ENCODE measurements at places on chromosomes 12 and 14.

DNA sequence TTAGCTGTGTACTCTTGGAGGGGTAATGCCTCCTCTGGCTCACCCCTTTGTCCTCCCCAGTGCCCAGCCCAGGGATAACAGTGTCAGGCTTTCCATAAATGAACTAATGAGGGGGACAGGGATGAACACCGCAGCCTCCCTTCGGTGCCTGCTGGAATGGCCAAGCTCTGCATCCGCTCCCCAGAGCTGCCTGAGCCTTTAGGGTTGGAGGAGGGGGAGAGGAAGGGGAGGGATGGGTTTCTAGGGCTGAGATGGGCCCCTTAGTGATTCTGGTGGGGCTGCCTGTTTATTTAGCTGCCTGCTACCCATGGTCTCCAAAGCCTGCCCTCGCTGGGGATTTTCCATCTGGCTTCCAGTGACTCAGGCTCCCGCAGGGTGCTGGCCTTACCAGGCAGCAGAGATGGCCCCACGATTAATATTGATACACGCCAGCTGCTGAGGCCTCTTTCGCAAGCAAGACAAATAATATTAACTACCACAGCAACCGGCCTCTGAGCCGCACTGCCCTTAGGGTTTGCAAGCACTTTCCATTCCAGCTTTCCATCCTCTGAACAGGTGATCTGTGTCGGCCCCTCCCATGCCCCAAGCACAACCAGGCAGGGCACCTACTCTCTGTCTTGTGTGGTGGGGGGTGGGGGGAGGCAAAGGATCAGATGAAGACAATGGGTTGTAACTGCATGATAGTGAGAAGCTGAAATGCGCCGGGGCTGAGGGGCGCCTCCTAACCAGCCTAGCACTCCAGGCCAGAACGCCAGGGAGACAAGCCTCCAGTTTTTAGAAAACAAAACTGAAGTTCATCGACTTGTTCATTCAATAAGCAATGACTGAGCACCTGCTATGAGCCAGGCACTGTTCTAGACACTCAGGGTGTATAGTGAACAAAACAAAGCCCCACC, 56.7 kb downstream of the C14orf132 start:
- DNase-seq, result peak; percentile 87

DNA sequence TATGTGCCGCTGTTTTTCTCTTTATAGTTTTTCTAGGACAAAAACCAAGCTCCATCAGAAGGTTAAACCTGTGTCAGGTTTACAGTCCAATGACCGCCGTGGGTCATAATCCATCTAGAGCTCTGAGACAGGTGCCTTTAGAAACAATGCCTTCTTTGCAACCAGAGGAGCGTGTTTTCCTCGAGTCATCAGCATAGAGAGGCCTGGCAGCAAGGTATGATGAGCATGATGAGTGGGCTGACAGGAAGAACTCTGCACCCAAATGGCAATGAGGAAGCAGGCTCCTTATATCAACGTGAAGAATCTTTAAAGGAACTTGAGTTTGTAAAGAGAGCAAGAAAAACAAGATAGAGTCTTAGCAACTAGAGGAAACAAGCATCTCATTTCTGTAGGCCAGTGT, 60.5 kb upstream of the NUDT4 start:
- peak; percentile 24 for DNase-seq

GRCh38 chr14:55120571-55121495, 8.2 kb upstream of the LGALS3 start:
- peak; percentile 71 for DNase-seq

DNA sequence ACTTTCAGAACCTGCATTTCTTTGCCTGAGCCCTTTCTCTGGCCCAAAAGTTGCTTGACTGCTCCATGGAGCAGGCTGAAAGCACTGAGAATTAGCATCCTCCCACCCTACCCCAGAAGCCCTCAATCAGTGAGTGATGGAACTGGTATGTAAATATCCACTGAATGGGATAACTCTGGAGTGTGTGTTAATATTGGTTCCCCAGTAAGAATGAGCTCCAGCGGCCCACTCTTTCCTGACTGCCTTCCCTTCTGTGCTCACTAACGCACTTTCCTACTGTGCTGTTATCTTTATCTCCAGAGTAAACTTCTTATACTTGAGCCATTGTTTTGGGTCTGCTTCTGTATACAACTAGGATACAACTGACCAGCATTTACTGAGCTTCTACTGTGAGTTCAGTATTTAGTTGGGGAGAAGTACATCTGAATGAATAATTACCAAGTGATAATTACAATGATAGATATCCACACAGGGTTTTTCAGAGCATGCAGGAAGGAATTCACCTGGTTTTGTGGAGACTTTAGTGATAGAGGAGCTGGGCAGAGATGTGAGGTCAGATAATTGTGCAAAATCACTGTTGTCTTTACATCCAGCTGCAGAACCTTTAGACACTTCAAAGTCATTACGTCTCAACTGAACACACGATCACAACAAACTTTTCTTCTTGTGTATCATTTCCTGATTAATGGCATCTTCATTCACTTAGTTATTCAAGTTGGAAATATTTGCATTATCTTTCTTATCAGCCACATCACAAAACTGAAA, 149.2 kb upstream of the BTG1 start:
- DNase-seq, result peak; percentile 25

- DNase-seq, result peak; percentile 79
These were observed at the start of gene COQ5 for GRCh38 chr12:120528861-120529525. COQ5 (minus strand) TSS chr12:120529158; CDS start chr12:120529141, 17 bp downstream.

DNA sequence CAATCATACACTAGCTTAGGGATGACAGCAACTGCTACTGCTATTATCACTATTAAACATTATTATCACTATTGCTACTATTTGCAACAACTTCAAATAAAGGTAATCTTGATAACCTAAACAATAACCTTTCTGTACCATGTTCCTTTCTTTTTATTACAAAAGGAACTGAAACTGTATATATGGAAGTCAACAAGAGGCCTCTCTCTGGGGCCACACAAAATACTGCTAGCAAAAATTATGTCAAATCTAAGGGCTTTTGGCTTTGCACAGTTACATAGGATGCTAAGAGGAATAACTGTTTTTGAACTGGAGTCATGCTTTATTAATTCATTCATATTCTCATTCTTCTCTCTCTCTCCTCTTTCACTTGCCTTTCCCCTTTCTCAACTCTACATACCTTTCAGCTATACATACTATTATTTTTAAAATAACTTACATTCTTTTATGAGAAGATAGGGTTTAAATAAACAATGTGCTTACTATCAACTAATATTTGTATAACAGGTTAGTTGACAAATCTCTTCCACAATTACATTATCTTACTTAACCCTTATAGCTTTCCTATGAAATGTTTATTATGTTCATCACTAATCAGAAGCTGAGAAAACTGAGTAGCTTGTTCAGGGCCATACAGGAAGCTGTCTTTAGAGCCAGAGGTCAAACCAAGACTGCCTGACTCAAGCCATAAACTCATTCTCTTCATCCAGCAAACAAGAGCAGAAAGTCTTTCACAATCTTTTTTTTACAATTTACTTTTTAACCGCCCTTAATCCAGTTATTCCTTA, 25.7 kb downstream of the SPTSSA start:
- peak; percentile 91 for DNase-seq

DNA sequence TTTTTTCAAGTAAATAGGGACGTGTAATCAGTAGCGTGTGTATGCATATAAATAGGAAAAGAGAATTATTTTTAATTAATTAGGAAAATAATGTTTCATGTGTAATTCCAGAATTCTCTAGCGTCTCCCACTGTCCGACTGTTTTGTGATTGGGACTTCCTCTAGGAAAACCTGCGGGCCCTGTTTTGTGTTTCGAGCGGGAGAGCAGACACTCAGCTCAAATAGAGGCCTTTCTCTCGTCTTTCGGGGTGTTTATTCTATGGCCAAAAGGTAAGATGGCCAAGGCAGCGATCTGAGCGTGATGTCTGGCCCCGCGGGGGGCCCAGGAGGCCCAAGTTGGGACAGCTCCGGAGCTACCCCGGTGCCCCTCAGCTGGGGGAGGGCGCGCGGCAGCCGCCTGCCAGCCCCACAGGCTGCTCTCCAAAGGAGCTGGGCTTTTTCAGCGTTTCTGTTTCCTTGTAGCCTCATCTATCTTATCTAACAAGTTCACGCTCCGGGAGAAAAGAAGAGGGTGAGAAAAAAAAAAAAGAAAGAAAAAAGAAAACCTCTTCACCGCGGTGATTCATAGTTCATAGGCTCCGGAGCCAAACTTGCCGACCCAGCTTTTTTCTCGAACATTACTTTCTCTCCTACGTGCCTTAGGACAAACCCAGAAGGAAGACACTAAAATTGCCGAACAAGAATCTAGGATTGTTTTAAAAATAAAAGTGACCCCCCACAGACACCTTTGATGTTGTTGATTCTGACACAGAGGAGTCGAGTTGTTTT, 7.5 kb upstream of the FOXG1 start:
- no peak for DNase-seq

DNA sequence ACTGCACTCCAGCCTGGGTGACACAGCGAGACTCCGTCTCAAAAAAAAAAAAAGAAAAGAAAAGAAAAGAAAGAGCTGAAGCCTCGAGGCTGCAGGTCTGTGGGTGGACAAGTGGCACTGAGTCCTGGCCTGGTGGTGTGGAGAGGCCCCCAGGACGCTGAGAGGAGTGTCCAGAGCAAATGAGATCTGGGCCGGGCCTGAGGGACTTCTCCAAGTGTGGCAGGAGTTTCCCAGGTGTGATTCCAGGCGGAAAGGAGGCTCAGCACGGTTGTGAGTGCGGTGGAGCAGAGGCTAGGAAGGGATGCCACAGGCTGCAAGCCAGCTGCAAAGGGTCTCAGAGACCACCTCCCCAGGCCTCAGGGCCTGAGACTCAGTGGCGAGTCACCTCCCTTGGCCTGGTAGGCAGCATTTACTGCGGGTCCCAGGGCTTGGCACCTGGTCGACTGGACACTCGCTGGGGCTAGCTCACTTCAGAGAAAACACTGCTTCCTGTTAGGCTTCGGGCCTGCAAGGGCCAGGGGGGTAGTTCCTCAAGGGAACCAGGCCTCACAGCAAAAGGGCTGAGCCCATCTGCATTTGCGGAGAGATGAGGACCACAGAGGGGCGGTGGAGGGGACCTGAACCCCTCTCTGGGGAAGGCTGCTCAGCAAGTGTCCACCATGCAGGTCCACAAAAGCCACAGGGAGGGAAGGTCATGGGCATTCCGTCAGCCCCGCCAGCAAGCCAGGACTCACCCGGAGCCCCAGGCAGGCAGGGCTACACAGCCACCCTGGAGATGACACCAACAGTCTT, 11.7 kb downstream of the TTC7B start:
- DNase-seq, result no peak

DNA sequence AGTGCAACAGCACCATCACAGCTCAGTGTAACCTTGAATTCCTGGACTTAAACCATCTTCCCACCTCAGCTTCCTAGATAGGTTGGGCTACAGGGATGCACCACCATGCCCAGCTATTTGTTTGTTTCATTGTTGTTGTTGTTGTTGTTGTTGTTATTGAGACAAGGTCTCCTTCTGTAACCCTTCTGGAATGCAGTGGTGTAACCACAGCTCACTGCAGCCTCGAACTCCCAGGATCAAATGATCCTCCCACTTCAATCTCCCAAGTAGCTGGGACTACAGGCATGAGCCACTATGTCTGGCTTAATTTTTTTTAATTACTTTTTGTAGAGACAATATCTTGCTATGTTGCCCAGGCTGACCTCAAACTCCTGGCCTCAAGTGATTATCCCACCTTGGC, 1.2 kb upstream of the NEMP1 start:
- DNase-seq, result no peak

DNA sequence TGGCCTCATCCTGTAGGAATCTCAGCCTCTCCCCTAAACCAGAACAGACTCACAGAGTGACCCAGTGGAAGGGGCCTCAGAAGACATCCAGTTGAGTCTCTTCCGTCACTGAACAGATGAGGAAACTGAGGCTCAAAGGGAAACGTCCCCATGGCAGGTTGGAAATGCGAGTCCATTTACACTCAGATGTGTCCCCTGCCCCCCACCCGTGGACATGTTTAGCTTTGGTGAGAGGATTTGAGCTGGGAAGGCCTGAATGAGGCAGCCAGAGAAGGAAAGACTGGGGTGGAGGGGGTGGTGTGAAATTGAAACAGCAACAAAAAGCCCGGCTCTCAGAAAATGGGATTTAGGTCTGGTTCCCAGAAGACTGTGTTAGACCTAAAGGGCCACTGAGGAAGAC, 1.7 kb downstream of the FAIM2 start:
- DNase-seq, result no peak

DNA sequence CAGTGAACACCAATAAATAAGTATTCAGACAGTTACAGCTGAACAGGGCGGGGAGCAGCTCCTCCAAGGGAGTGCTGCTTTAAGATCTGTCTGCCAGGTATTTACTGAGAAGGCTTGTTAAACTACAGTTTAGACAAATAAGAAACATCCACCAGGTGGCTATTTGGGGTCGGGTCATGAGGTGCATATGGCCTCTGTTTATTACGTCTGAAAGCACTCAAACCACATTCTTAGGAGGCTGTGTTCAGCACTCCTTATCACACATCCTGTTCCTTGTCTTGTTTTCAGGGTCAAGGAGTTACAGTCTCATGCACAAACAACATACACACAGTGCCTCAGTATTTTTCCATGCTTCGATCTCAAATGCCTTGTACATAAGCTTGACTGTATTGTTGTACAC, 78.8 kb downstream of the KCNMB4 start:
- peak; percentile 25 for DNase-seq

DNA sequence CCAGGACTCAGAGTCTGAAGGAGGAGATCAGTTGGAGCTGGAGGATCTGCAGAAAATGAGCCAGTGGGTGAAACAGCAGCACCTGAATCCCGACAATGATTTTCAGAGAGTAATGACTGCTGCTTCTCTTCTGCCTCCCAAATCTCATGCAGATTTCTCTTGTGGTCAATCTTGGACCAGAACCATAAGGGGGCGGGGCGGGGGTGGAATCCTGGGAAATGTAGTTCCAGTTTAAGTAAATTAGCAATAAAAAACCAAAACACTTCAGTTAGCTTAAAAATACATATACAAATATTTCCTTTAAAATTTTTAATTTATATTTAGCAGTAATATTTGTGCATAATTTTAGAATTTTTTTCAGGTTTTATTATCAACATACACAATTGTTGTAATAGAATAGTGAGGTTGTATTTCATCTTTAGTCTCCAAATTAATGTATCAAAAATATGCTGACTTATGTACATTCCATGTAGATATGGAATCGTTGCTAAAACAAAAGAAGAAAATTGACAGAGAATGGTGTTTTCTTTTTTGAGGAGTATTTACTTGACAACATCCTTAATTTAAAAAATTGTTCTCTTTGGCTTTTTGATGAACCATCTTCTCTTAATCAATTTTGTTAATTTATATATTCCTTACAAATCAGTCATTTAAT, 223.5 kb upstream of the SYT10 start:
- DNase-seq, result no peak

GRCh38 chr14:100904307-100905087, 975 bp upstream of the RTL1 start:
- no peak for DNase-seq

- DNase-seq, result peak; percentile 82
These were observed 8.3 kb downstream of the REC8 start for GRCh38 chr14:24179961-24180796.

- DNase-seq, result no peak
These were observed 80.7 kb downstream of the FOXN3 start for GRCh38 chr14:89336338-89336737.

GRCh38 chr12:39986674-39987073, 119.2 kb downstream of the SLC2A13 start:
- no peak for DNase-seq

GRCh38 chr14:65179918-65180724, 77.8 kb upstream of the MAX start:
- DNase-seq, result peak; percentile 93

- DNase-seq, result no peak
These were observed 87.9 kb downstream of the ALX1 start for GRCh38 chr12:85367936-85368335.

- no peak for DNase-seq
These were observed 77.6 kb upstream of the NID2 start for GRCh38 chr14:52146504-52146903.

Data from amniotic epithelial cell (primary cell).